ENCODE measurements at places on chromosomes 7 and 10. TPM values are rescaled to one million over a fixed set of nuclear protein-coding genes. Genes with fewer than 3 reads are reported as not detected.

GRCh38 chr7:55400191-55400590, 35.1 kb downstream of the LANCL2 start:
- DNase-seq, result no peak

The AIFM2 gene
- total RNA-seq, result 4.9 TPM

GRCh38 chr7:24848878-24849277, 91.6 kb upstream of the GSDME start:
- no peak for DNase-seq

DNA sequence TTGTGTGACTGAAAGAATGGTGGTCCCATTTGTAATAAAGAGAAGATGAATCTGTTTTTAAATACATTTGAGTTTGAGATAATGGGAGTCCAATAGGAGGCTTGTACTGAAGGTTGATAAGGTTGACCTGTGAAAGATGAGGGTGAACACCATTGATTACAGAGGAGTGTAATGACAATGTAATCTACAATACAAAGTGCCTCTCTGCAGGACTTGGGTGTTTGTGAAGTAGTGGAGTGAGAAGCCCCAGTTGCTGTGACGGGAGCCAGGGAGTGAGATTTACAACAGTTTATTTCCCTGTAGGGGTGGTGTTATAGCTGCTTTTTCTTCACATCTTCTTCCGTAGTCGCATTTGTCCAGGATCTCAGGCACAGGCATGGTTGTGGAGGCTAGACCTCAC, 189.9 kb downstream of the EXOC4 start:
- DNase-seq, result no peak

DNA sequence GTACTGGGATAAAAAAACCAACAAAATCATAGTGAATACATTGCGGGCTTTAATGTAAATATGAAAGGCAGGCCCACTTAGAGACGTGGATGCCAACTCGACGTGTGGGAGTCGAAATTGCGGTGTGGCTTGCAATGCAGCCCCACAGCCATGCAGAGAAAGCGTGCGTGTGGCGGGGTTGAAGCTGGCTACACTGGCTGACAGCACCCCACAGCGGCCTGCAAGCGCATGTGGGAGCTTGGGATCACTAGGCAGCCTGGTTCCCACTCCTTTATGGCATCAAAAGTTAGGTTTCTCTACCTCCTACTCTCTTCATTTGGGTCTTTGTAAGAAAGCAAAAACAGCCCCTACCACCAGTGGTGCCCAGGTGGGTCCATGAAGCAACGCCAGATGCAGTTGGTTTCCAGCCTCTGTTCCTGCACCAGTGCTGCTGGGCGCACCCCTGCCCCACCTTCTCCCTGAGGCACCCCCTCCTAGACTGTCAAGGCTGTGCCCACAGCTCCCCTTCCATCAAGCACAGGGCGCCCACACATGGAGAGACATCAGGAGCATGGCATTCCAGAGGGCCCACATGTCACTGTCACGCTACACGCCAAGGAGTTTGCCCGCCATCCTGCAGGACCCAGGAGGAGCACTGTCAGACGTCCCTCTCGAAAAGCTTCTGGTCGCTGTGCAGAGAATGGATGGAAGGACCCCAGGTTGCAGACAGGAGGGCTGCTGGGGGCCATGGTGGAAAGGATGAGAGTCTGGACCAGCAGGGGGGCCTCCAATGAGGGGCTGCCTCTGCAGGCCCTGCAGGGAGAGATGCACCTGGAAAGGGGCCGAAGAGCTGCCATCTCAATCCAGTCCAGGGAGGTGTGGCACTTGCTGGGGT, 142.9 kb downstream of the PAXIP1 start:
- DNase-seq, result no peak

- DNase-seq, result no peak
Measured at GRCh38 chr7:125908711-125909110, 979.1 kb upstream of the POT1 start.

DNA sequence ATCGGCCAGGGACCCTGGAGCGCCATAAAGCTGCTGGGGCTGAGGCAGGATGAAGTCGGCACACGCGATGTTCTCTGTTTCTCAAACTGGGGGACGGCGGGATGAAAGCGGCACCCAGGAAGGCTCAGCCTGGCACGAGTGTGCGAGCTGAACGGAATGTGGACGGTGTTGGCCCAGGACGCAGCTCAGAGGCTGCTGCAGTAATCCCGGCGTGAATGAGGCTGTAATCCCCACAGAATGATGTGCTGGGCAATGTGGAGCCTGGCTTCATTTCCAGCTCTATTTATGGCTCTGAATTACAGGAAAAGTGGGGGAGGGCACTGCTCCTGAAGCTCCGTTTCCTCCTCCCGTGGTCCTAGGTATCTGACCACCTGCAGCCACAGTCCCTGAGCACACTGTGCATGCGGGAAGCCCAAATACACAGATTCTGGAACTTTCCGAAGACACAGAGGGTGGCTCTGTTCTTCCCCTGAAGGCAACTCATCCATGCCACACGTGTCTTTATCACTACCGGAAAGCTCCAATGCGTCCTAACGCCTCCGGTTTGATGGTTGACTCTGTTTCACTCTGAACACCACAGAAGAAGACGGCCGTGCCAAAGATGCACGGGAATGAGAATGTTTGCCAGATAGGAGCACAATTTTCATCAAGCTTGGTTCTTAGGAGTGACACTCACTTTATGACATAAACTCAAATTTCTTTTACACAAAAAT, 37.6 kb downstream of the KLF6 start:
- no peak for DNase-seq

The RBP4 gene
- total RNA-seq, result 9.0 TPM

DNA sequence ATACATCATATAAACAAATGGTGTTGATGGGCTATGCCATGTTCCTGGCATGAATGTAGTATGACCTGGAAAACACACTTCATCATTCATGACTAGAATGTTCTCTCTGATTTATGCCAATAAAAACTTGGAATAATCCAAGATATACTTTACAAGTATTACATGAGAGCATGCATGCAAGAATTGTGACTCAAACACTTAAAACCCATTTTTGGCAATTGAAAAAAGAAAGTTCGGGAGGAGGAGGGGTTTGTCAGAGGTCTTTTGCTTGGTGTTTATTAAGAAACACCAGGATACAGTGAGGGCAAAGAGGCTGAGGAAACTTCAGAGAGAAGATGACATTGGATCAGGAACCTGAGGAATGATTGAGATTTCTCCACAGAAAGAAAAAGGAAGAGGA, 10.2 kb upstream of the CUL1 start:
- no peak for DNase-seq

Measured in frontal cortex (tissue), 4 donors.